ENCODE measurements at places on chromosomes 4 and X.

- no peak for DNase-seq
Measured at GRCh38 chr4:115729739-115730266, 616.4 kb upstream of the NDST4 start.

GRCh38 chrX:69025802-69026301, 139.4 kb downstream of the PJA1 start:
- DNase-seq = peak; percentile 69

DNA sequence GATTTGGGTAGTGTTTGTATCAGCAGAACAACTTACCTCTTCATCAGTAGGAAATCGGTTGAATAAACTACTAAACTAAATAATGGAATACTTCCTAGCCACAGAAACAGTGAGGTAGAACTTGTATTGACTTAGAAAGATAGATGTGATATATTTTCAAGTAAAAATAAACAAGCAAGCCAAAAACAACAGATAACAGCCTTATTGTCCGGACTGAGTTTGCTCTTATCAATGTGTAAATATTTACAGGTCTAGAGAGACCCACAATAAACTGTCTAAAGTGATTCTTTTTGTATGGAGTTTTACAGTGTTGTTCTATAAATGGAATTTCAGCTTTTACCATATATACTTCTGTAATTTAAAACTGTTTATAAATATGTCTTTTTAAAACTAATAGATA, 721.8 kb downstream of the ADGRL3 start:
- DNase-seq = no peak

DNA sequence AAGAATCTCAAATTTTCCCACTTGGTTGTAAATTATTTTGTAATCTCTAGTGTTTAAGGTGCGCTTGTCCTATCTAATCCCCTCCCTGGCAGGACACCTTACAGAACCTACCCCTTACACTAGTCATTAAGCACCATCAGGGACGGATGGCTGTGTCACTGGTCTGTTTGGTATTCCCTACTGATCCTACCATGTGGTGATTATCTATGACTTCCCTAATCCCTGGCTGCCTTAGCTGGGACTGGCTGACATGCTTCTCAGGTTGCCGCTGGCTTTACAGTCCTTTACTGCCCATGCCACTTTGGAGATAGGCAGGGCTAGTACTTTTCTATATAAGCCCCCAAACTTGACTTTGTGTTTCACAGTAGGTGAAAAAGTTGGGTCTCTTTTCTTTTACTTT, 58.6 kb downstream of the ELOVL6 start:
- no peak for DNase-seq
